ENCODE measurements at places on chromosomes 4 and X.

DNA sequence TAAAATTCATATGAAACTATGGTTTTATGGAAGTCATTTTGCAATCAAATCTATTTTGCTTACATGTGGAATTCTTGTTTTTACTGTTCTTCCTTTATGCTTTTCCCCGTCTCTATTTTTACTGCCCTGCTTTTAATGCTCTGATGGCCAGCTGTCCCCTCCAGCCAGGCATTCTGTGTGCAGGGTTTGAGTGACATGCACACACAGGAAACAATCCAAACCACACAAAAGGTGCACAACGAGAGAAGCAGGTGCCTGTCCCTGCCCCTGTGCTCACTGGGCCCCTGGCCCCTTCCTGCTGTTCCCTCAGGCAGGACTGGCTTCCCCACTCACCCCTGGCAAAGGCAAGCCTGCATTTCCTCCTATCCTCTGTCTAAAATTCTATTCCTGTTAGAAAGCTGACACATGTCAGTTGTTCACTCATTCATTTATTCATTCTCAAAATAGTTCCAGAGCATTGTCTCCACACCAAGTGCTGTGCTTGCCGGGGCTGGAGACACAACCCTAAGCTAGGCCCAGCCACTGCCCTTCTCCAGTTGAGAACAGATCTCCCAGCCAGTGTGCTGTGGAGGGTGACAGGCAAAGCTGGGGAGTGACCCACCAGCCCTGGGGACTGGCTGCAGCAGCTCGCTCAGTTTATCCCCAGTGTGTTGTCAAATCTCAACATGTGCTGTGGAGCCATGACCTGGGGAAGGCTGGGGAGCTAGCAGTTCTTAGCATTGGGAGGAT, 346.3 kb downstream of the FBXW7 start:
- no peak for DNase-seq

DNA sequence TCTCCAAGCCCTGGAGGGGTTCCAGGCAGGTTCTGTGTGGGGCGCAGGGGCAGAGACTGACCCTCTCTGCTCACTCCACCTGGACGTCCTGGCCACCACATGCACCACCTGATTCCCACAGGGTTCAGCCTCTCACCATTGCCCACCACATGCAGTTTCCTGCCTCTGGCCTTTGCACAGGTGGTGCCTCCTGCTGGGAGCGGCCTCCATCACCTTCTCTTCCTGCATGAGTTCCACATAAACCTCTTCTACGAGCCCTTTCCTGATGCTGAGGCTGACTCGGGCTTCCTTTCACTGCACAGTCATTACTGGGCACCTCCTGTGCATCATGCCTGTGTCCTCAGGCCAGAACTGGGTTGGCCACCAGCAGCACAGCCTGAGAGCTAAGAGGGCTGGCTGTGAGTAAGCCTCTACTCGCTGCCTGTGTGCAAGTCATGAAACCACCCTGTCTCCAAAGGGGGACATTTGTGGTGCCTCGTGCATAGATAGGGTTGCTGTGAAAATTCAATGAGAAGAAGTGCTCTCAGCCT, 19.9 kb downstream of the MAN2B2 start:
- peak; percentile 6 for DNase-seq

GRCh38 chr4:41418444-41418843, 119.5 kb upstream of the LIMCH1 start:
- DNase-seq, result no peak

GRCh38 chrX:26559855-26560254, 343.9 kb downstream of the MAGEB5 start:
- no peak for DNase-seq

DNA sequence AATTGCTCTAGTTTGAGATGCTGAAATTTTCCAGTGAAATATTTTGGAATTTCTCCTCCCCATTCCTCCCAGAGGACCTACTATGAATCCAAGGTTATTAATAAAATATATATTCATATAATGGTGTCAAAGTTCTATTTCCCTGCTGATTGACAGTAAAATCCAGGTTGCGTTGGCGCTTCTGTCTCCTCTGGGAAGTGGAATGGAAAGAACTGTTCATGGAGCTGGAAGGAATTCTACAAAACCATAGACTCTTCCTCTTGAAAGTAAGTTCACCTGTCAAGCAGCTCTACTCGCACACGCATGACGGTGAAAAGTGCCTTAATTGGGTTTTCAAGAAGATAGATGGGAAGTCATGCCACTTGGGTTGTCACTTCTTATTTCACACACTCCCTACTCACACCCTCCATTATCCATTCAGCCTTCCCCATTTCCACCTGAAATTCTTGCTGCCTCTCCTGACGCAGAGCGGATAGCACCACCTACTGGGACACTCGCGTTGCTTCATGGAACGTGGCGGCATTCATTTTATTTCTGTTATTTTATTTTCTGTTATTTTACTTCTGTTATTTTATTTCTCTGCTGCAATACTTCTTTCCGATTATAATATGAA, 351.6 kb downstream of the NLGN4X start:
- no peak for DNase-seq

DNA sequence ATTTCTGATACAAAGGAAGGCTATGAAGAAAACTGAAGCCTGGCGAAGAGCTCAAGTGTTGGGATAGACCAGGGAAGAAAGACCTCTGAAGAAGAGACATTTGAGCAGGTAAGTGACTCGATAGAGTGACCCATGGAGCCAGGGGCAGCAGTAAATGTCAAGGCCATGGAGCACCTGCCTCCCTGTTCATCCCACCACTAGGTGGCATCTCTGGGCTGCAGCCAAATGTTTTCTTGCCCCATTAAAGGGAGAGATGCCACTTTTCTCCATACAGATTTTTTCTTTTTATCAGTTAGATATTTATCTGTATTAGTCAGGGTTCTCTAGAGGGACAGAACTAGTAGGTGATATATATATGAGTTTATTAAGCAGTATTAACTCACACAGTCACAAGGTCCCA, 4.9 kb upstream of the ZNF81 start:
- DNase-seq, result no peak

DNA sequence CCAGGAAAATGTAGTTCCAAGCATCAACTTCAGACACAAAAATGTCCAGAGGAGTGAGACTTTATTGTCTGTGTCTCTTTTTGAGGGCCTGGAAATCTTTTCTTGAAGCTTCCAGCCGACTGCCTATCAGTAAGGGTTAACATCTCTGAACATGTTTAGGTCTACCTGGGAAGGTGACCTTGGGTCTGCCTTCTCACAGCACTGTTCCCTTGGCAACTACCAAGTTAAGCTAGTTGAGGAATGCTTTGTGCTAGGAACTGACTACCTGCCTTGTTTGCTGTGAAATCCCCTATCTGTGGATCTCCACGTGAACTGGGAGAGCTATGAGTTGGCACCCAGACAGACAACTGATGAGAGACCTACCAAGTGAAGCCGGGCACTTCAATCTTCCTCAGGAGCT, 81.6 kb downstream of the PPEF2 start:
- no peak for DNase-seq

DNA sequence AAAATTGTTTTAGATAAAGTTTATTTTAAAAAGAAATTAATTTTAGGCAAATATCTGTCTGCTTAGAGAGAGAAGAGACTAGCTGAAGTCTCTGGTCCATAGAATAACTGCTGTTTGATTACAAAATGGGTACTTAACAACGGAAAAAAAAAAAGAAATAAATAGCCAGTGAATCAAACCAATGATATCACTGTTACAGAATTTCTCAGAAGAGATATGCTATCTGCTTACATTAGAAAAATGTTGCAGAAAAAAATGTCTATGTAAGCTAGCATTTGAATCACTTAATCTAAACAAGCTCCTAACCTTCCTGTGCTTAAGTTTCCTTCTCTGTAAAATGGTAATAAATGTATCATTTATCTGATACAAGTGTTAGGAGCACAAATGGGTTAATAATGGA, 189.9 kb downstream of the IL15 start:
- DNase-seq, result no peak

GRCh38 chrX:154800478-154801210, 4.6 kb downstream of the MPP1 start:
- DNase-seq, result no peak

- no peak for DNase-seq
Measured at GRCh38 chrX:7215842-7216241, 67.9 kb upstream of the PUDP start.

DNA sequence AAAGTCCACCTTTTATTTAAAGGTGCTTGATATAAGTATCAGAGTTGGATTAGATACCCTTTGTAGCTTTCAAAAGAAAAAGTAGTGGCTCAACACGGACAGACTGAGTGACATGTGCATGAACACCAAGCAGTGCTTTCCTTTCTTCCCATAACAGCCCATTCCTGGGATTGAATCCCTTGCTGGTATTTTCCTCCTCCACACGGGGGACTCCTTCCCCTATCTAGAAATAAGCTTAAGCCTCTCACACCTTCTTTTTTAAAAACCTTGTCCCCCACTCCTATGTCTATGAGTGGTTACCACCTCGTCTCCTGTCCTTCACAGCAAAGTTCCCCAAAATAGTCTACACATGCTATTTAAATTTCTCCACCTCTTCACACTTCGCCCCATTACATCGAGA, 5.1 kb downstream of the AP1S2 start:
- no peak for DNase-seq

DNA sequence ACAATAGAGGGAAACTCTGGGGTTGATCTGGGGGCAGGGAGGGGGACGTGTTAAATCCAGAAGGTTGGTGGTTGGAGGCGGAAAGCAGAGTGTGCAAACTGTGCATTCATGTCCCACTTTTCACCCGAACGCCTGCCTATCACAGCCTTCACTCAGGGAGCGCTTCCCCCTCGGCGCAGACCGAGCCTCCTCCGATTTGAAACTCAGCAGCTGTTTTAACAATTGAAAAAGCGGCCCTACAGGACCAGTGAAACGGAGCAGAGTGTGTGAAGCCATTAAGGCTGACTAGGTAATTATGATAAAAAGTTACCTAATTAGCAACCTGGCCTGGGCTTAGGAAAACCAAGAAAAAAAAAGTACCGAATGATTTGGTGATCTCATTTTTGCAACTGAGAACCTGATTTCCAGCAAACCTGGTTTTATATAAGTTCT, 685 bp upstream of the NDNF start:
- no peak for DNase-seq

DNA sequence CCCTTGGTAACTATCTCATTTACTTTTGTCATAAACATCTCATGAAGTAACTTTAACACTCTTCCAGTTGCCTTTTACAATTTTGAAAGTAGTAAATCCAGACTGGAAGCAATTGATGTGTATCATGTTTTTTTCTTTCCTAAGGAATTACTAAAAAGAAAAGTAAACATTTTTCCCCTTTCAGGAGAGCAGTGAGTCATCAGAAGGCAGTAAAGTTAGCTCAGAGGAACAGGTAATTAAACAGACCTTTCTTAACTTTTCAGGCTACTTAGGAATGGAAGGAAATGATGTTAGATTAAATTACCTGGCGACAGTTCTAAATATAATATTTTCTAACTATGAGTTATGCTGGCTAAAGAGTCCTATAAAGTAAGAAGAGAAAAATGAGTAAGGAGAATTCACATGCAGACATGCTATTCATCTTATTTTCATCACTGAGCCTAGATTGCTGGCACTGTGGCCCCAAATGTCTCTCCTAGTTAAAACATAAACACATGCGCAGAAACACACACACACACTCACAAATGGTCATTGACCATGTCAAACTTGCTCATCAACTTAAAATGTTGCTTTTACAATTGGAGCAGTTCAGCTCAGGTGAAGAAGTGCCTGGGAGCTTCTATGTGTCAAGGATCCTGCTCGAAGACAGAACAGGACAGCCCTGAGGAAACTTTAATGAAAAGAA, 9.3 kb downstream of the DMP1 start:
- peak; percentile 31 for DNase-seq

DNA sequence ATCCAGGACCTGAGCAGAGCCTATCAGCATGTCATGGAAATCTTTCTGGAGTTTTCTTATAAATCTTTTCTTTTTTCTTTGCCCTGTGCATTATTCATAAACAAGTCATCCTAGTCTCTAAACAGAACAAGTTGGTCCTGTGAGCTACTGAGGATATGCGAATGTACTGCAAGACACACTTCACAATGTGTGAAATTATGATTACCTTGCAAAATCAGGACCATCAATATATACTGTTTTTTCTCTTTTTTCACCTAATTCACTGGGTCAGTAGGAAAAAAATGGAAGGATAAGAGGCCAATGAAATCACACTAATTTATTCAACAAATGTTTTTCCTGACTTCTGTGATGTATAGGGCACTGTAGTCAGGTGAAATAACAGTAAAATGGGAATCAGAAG, 14.4 kb upstream of the SORBS2 start:
- no peak for DNase-seq

- DNase-seq, result peak; percentile 24
Measured at GRCh38 chr4:138897811-138898226, 117.8 kb upstream of the NOCT start.

DNA sequence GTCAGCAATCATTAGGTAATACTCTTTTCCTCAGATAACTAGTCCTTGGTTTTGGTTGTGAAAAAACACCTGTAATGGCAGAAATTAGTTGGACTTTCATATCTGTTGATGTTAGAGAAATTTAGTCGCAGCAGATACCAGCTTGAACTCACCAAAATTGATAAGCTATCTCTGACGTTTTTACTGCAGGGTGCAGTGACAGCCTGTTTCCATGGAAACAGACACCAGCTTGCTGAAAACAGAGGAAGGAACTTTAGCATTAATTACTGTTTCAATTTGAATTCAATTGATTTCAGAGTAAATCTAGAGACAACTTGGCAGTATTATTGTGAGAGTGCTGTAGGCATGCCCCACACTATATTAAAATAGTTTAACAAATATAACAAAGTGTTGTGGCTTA, 246.5 kb downstream of the PPP1R2C start:
- DNase-seq, result no peak

DNA sequence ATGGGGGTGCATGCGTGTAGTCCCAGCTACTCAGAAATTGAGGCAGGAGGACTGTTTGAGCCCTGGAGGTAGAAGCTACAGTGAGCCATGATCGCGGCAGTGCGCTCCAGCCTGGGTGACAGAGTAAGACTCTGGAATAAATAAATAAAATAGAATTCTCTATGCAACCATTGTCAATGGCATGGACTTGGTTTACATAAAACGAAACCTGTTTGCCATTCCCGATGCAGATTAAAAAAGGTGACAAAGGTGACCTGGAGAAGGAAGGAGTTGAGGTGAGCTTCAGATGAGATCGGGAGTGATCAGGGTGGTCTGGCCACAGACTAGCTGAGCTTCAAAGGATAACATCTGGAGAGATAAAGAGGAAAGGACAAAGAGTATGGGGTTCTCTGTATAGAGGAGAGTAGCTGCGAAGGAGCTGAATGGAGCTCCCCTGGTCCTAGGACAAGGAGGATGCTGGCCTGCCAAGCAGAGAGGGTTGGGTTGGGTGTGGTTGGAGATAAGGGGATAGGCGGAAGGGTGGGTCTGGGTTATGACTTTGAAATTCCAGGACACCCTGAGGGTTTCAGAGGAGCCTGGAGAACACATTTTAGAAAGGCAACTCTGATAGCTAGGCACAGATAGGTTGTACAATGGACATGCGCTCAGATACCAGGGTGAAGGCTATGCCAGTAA, 98.6 kb downstream of the RBM47 start:
- no peak for DNase-seq

GRCh38 chr4:29005838-29006237, 1714.3 kb upstream of the PCDH7 start:
- DNase-seq, result no peak

GRCh38 chrX:71565474-71566041, 12.7 kb upstream of the GCNA start:
- DNase-seq, result no peak
